ENCODE measurements at places on chromosomes 3 and 15.

GRCh38 chr15:43081283-43081682 is 24.6 kb downstream of the UBR1 start:
- DNase-seq, result no peak

GRCh38 chr3:143433787-143434378 is 314.3 kb downstream of the CHST2 start:
- DNase-seq, result no peak

DNA sequence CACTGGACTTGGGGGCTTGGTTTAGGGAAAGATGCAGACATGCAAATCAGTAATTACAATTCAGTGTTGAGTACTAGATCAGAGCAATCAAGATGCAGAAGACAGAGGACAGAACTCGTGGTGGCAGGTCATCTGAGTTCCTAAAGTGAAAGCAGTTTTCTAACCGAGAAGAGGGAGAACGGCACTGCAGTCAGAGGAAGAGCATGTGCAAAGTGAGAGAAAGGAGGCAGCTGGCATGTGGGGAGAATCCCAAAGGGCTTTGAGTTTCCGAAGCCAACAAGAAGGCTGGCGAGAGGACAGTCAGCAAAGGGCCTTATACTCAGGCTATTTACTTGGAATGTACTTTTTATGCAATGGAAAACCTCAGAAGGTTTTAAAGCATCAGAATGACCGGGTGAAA is 87.0 kb downstream of the ANP32A start:
- no peak for DNase-seq

DNA sequence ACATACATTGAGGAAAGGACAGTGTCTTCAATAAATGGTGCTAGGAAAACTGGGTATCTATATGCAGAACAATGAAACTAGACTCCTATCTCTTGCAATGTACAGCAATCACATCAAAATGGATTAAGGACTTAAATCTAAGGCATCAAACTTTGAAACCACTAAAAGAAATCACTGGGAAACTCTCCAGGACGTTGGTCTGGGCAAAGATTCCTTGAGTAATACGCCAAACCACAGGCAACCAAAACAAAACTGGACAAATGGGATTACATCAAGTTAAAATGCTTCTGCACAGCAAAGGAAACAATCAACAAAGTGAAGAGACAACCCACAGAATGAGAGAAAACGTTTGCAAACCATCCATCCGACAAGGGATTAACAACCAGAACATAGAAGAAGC is 14.5 kb downstream of the LAMP3 start:
- DNase-seq, result no peak

DNA sequence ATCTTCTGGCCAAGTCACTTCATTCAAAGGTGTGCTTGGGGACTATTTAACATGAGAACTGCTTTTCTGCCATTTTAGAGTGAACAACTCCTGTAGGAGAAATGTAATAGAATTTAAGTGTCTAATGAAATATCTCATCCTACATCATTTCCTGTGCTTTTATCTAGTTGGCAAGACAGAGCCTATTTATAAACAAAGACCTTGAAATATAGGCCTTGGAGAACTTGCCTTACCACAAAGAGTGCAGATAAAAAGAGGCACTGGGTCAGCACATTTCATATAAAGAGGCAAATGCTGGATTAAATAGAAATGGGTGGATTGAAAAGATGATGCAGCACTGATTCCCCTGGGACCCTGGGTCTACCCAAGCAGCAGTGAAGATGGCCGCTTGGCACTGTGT is 278.0 kb downstream of the SUCLG2 start:
- no peak for DNase-seq

DNA sequence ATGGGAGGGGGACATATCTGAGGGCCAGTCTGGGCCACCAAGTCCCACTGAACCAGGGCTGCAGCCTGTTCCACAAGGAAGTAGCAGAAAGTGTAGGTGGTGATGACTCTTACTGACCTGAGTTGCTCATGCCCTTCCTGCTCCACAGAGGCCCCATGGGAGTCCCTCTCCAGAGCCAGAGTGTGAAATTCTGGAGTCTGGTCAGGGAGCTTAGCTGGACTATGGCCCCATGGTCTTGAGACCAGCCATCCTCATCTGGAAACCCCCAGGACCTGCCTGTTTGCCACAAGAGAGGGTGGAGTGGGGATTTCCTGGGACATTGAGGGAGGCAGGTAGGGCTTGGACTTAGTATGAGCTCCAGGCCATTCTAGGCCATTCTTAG is 3.0 kb downstream of the SPINT1 start:
- DNase-seq, result no peak
